ENCODE measurements at places on chromosomes 6 and 20. TPM values are rescaled to one million over a fixed set of nuclear protein-coding genes. Genes with fewer than 3 reads are reported as not detected.

Gene PPDPF
- 208 TPM for total RNA-seq

Gene ZNF334
- total RNA-seq = 1.8 TPM

Gene ENPP4
- 0.39 TPM for total RNA-seq

Gene KIF6
- total RNA-seq = 0.32 TPM

Gene CYP21A2
- not detected for total RNA-seq

Gene PBOV1
- total RNA-seq = not detected

All from epithelial cell of alveolus of lung (primary cell).